ENCODE measurements at places on chromosomes 12 and 14.
A peak's percentile ranks its signal among the peaks of the same experiment; 100 is the strongest.

GRCh38 chr14:102759456-102760187, 17.6 kb upstream of the TRAF3 start:
- DNase-seq: peak; percentile 18

DNA sequence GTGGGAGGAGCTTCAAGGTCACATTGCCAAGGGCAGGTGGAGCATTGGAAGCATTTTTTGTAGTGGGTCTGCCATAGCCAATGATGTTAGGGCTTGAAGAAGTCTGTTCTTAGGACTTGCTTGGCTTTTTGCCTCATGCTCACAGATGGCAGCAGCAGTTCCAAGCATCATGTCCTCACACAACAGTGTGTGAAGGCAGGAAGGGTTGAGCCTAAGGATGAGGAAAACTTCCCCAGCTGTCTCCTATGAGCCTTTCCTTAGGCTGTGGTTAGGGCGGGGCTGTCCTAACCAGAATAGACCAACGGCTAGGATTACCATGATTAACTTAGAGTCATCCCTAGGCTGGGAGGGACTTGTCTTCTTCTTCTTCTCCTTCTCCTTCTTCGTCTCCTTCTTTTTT, 76.2 kb upstream of the KCNA1 start:
- no peak for DNase-seq

- no peak for DNase-seq
Measured at GRCh38 chr12:130984183-130985058, 30.7 kb downstream of the ADGRD1 start.

GRCh38 chr14:102225386-102225785, 79.6 kb downstream of the MOK start:
- no peak for DNase-seq

DNA sequence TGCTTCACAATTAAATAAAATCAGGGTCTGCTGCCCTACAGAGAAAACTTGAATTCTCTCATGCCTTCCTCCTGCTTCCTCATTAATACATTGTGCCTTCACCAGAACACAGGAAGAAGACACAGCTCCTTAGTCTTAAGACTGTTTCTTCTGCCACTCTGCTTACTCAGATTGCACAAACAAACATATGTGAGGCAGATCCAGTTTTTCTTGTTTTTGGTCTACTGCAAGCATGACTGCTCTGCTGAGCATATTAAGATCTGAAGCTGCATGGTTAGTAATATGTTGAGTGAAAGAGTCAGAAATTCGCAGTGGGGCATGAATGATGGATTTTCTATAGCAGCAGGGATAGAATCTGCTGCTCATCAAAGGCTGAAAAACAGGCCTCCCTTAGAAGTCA, 321.1 kb upstream of the STXBP6 start:
- no peak for DNase-seq

DNA sequence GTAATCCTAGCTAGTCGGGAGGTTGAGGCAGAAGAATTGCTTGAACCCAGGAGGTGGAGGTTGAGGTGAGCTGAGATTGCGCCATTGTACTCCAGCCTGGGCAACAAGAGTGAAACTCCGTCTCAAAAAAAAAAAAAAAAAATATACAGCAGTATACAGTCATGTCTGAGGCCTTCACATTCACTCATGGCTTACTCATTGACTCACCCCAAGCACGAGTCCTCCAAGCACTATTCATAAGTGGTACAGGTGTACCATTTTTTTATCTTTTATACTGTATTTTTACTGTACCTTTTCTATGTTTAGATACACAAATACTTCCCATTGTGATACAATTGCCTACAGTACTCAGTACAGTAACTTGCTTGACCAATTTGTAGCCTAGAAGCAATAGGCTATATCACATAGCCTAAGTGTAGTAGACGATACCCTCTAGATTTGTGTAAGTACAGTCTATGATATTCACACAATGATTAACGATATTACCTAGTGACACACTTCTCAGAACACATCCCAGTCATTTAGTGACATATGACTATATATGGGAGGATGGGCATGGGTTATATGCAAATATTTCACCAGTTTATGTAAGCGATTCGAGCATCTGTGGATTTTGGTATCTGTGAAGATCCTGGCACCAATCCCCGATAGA, 12.2 kb downstream of the LLPH start:
- no peak for DNase-seq

GRCh38 chr12:108814462-108815211, 42.7 kb downstream of the SSH1 start:
- DNase-seq: no peak

Measured in right lung (tissue), 10 donors.